ENCODE measurements at places on chromosomes 16 and 17.

- no peak for DNase-seq
These were observed 70.8 kb downstream of the TOX3 start for GRCh38 chr16:52476111-52476510.

- no peak for DNase-seq
These were observed 32.7 kb downstream of the TLE7 start for GRCh38 chr16:71409011-71409775.

DNA sequence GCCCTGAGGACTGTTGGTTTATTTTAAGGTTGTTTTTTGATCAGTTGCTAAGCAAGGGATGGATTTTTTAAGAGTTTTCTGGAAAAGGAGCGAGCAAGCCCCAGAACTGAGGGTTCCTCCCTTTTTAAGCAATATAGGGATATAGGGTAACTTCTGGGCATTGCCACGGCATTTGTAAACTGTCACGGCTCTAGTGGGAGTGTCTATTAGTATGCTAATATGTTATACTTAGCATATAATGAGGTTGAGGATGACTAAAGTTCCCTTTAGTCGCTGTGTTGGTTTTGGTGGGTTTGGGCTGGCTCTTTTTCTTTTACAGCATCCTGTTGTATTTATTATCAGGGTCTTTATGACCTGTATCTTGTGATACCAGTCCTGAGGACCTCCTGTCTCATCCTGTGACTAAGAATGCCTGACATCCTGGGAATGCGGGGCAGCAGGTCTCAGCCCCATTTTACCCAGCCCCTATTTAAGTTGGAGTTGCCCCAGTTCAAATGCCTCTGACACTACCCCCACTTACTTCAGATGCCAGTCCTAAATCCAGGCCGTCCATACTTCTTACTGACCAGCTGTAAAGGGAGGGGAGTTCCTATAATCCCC, 59.4 kb downstream of the MFSD11 start:
- DNase-seq, result no peak

DNA sequence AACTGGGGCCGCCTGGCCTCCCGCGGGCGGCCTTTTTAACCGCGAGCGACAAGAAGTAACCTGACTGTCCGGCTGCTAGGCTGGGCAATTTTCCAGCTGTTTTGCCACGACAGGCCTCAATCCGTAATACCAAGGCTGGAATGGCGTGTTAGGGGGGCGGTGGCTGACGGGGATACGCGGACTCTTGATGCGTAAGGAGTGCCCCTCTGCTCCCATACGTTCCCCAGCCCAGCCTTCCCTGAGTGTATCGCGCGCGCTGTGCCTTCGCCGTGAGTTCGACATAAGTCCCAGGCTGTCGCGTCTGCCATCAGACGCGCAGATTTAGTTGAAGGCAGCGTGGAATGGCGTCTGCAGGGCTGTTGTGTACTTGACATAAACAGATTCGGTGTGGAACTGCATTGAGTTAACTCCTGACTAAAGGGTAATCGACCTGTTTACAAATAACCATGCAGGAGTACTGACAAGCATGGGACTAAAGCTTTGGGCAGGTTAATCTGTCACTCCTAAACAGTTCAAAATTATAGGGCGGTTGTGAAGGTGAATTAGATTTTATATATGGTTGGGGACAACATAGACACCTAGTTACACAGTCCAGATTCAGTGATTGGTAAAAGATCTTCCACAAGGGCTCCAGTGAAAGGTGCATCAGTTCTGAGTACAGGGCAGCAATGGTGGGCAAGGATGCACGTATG, 16.6 kb upstream of the ERN1 start:
- DNase-seq, result peak; percentile 17

DNA sequence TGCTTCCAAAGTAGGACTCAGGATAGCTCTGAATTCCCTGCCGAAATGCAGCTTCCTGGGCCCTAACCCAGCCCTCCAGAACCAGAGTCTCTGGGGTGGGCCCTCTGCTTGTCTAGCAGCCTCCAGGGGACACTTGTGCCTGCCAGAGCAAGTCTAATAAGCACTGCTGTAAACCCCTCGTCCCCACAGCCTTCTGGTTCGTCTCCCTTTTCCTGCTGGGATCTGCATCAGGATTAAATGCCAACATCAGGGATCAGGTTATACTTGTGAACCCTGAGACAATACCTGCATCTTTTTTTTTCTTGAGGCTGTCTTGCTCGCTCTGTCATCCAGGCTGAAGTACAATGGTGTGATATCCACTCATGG, 282.0 kb downstream of the SEC14L1 start:
- no peak for DNase-seq

GRCh38 chr16:56226845-56227525, 35.7 kb downstream of the GNAO1 start:
- DNase-seq, result no peak

DNA sequence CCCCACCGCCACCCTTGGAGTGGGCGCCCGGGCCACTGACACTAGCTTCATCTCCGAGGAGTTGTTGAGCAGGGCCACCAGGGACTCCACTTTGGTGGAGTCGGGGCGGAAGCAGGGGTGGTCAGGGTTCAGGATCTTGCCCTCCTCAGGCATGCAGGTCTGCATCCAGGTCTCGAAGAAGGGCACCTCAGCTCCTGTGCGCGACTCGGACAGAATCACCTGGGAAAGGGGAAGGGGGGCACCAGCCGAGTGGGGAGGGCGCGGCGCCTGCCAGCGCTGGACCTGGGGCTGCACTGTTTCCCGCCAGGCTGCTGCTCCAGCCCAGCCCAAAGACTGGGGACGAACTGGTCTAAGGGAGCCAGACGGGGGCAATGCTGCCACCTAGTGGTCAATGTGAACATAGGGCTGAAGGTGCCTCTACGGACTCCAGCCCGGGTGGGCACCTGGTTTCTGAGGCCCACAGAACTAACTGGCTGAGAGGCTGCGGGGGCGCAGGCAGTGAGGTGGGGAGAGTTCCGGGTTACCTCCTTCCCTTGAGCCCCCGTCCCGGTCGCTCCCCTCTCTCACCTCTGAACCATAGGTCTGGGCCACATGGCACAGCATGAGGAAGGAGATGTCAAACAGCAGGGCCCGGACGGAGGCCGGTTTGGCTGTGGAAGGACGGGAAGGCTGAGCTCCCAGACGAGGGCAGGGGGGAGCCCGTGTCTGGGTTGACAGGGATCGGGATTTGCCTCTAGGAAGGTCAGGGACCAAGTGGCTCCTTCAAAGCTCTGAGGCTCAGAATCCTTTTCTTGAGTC, 11.8 kb downstream of the CSF3 start:
- DNase-seq, result peak; percentile 49

GRCh38 chr17:2179615-2180295, 123.8 kb downstream of the SMG6 start:
- DNase-seq, result no peak

DNA sequence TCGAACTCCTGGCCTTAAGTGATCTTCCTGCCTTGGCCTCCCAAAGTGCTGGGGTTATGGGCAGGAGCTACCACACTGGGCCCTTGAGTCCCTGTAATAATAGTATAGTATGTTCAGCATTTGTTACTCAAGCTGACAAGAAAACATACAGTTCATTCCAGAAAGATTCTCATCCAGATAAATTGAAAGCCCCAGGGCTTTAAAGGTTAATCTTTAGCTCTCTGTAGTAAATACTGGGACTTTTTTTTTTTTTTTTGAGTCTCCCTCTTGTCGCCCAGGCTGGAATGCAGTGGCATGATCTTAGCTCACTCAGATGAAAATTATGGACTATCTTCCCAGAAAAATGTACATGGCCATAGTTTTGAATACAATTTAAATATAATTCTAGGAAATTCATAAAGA, 11.0 kb downstream of the BRCA1 start:
- DNase-seq, result no peak

GRCh38 chr16:12758670-12759558, 44.8 kb downstream of the CPPED1 start:
- DNase-seq, result no peak

DNA sequence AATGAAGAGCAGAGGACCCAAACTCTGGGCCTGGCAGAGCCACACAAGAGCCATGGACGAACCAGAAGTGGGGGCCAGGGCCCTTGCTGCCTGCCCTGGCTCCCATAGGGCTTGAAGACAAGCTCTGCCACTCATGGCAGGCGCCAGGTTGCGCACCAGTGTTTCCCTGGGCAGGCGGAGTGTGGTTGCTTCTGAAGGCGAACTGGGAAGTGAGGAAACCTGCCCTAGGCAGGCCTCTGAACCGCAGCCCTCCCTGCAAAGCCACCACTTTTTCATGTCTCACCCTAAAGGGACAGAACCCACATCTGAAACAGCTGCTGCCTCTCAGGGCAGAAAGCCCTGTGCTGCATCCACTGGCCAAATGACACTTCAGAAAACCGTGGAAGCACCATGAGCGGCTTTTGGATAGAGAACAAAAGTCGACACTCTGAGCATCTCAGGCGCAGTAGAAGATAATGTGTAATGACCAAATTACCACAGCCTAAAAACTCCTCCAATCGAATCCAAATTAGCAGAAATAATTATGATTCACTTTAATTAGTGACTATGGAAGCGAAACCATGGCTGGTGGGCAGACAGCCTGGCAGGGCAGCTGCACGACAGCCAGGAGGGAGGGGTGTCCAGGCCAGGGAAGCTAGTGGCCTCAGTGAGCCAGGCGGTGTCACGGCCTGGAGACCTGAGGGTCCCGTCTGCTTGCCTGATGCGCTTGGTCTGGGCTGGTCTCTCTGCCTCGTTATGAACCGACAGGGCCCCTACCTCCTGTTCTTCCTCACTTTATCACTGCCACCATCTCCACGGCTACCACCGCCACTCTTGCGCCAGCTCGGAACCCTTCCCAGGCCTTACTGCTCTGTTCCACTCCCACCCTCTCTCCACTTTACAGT, 59.1 kb downstream of the PRMT7 start:
- DNase-seq, result no peak

DNA sequence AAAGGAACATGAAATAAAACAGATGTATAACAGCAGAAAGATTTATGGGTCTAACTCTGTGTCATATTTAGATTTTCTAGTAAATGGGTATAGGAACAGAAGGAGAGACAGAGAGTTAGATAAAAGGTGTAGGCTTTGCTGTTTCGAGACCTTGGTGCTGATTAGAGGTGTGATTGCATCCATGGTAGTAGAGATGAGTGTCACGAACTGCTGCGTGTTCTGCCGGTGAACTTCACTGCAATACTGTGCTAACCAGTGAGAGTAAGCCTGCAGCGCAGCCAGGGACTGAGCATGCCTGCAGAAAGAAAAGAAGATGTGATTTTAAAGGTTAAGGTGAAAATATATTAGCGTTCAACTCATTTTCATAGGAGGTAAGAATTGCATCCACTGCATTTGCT, 53.7 kb upstream of the GSG1L start:
- no peak for DNase-seq

All from stimulated activated CD4-positive, alpha-beta T cell treated with anti-CD3 and anti-CD28 coated beads, Interleukin-15, amount 100 ng/mL, for 1 hour (primary cell).